ACHN (cell line): ENCODE measurements at places on chromosomes 1 and 21.

- no peak for DNase-seq
Observed at GRCh38 chr1:93678946-93679480, 2.6 kb downstream of the BCAR3 start.

- no peak for DNase-seq
Observed at GRCh38 chr1:92094090-92094489, 13.9 kb downstream of the BTBD8 start.

- no peak for DNase-seq
Observed at GRCh38 chr1:225689882-225690459, 37.0 kb upstream of the ENAH start.

GRCh38 chr1:77605246-77606026 is 77.0 kb downstream of the ZZZ3 start:
- no peak for DNase-seq

- no peak for DNase-seq
Observed at GRCh38 chr1:245763873-245764331, 609.1 kb downstream of the KIF26B start.
